Brain microvascular endothelial cell (primary cell): ENCODE measurements at places on chromosomes 4 and X.

GRCh38 chr4:139525414-139525813 lies 30.6 kb downstream of the SETD7 start:
- no peak for DNase-seq

DNA sequence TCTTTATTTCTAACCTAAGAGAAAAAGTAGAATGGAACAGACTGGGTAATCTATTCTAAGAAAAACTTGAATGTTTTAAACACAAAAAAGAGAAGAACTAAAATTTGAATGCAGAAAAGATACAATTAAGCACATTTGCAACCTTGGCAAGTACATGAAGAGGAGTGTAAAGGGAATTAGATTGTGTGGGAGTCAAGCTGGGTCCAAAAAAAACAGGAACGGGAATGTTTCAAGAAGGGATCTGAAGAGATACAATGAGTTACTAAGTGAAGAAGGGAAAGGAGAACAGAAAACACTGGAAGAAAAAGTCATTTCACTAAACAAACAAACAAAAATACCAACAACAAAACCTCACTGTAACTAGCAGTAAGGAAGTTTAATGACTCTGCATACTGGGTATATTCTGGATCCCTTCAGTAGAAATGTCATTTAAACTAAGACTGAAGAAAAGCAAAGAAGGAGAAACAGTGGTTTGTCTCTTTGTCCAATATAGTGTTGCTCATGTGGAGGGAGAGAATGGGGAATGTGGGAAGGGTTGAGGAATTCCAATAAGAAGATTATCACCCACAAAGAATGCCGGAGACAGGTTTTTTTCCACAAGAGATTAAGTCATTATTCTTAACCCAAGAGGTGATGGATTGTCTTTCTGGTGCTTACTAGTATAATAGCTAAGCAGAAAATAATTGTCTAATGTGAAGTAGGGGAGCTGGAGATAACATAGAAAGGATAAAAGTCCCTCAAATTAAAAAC lies 50.4 kb upstream of the PTPN13 start:
- peak; percentile 18 for DNase-seq

- no peak for DNase-seq
Measured at GRCh38 chr4:186882293-186882692, 158.6 kb upstream of the FAT1 start.

DNA sequence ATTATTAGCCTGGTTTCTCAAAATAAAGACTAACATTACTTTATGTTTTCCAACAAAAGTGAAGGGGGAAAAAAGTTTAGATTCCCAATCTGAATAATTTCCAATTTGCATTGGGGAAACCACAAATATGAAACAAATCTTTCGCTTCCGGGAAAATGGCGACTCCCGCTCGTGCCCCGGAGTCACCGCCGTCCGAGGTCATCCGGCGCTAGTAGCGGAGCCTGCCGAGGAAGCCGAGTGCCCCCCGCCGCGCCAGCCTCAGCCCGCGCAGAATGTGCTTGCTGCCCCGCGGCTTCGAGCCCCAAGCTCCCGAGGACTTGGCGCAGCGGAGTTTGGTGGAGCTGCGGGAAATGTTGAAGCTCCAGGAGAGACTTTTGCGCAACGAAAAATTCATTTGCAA lies 75.0 kb upstream of the TMPRSS11A start:
- DNase-seq, result no peak

GRCh38 chrX:39442332-39442731 lies 641.1 kb downstream of the MID1IP1 start:
- DNase-seq, result no peak

DNA sequence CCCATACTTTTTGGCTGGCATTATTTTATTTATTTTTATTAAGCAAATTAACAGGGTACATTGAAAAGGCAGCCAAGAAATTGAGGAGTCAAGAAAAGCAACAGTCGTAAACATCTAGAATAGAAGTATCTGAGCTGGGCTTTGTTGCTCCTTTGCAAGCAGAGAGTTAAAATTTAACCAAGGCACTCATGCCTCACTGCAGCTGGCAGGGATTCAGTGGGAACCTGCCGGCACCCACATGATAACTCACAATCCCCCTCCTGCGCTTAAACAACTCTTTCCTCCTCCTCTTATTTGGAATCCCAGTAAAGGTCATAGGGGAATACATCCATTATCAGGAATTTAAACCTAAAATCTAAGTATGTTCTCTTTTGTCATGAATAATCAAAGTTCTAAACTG lies 115.5 kb downstream of the SOX3 start:
- no peak for DNase-seq

DNA sequence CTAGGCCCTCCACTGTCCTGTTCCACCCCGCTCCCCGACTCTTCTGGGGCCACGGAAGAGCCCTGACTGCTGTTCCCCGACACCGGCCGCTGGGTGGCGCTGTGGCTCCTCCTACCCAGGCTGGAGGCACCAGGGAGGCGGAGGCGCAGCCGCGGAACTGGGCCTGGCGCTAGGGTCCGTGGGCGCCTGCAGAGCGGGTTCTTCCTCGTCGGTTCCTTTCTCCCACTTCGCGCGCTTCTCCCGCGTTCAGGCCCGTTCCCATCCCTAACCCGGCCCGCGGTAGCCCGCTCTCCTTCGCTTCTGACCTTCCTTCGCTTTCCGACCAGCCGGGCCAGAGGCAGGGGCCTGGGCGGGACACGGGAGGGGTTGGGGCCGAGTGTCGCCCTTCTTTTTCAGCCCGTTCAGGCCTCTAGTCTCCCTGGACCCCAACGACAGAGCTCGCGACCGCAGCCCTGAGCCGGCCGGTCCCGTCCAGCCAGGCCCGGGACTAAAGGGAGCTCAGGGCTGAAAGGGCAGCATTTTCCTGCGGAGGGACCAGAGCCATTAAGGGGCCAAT lies 34.3 kb downstream of the NALF2 start:
- peak; percentile 12 for DNase-seq

DNA sequence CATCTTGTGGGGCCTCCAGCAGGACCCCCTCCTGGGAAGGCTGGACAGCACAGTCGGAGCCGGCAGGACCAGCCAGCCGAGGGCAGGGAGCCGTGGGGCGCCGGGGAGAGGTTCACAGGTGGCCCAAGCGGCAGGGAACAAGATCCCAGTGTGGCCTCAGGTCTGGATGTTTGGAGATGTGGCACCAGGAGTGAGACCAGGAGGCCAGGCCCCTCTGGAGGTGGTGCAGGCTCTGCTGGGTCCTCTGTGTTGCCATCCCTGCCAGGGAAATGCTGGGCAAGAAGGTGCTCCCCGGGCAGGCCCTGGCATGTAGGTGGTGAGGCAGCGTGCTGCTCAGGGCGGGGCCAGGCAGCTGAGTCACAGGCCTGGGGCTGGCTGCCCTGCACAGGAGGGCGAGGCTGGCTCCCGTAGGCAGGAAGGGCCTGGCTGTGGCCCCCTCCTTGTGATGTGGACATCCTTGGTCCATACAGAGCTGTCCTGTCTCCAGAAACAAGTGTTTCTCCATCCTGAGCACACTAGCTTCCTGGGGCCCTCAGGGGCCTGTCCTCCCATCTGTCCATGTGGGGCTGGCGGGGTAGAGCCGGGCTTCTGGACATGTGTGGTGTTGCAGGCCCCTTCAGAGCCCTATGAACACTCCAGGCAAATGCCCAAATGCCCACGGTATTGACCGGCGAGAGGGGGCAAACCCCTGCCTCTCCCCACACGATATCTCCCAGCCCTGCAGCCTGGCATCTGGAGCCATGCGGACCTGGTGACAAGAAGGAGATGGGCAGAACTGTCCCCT lies 4.8 kb upstream of the HGFAC start:
- DNase-seq, result peak; percentile 12

DNA sequence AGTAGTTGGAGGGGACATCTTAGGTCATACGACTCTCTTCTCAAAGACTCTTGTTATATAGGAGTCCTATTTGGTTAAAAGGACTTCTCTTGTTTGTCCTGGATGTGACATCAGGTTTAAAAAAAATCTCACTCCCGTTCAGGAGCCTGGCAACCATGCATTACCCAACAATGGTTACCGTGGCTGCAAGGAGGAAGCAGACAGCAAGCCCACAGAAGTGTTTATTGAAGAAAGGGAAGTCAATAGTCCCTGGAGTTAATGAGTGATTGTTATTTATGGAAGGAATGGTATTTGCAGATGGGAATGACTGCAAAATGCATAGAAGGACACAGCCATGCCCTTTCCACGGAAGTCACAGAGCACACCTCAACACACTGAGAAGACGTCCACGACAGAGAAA lies 75.9 kb upstream of the ENPP6 start:
- DNase-seq, result no peak

DNA sequence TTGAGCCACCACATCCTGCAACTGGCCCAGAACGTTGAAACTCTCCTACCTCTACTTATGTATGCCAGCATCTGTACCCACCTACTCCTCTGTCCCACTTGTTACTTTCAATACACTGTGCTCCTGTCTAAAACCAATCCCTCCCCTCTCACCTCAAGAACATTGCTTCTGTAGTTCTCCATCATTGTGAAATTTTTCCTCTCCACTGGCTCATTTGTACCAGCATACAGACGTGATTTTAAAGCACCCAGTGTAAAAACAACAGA lies 25.5 kb upstream of the USO1 start:
- DNase-seq, result no peak

DNA sequence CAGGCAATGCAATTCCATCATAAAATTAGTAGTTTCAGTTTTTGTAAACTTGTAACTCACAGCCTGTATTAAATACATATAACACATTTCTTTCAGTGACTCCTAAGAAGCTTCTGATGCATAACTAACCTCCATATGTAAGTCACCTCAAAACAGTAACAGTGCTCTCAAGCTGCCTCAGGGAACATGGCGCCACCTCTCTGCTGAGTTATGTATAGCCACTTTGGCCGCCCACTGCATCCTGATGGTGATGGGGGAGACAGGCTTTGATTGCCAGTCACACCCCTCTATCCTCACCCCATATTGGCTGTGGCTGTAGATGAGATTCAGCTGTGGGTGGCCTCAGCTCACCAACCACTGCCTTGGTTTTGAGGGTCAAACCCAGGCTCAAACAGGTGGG lies 54.3 kb downstream of the LRBA start:
- peak; percentile 56 for DNase-seq
